ENCODE measurements at places on chromosomes 7 and 10. TPM values are rescaled to one million over a fixed set of nuclear protein-coding genes. Genes with fewer than 3 reads are reported as not detected.

PPP1R17 gene
- total RNA-seq: not detected

PLA2G12B gene
- 1.2 TPM for total RNA-seq

MRPS33 gene
- total RNA-seq: 27.4 TPM

PTPN12 gene
- 149 TPM for total RNA-seq

HMX2 gene
- not detected for total RNA-seq

- H3K4me3 ChIP-seq: no peak overlapping the region
- no peaks in the 10 kb centered on the region for H3K36me3 ChIP-seq
- H3K4me1 ChIP-seq: peaks cover 9% of the 10 kb centered on the region
- no peaks in the 10 kb centered on the region for H3K27me3 ChIP-seq
- peak; percentile 59 for DNase-seq
These were observed 46.7 kb downstream of the TMEM270 start for GRCh38 chr7:73907554-73908122.

GRCh38 chr10:113459626-113460280 lies 93.1 kb upstream of the HABP2 start:
- H3K27me3 ChIP-seq: no peaks in the 10 kb centered on the region
- no peaks in the 10 kb centered on the region for H3K36me3 ChIP-seq
- DNase-seq: no peak
- H3K4me3 ChIP-seq: no peak overlapping the region
- no peaks in the 10 kb centered on the region for H3K4me1 ChIP-seq
- H3K27ac ChIP-seq: no peak overlapping the region

DNA sequence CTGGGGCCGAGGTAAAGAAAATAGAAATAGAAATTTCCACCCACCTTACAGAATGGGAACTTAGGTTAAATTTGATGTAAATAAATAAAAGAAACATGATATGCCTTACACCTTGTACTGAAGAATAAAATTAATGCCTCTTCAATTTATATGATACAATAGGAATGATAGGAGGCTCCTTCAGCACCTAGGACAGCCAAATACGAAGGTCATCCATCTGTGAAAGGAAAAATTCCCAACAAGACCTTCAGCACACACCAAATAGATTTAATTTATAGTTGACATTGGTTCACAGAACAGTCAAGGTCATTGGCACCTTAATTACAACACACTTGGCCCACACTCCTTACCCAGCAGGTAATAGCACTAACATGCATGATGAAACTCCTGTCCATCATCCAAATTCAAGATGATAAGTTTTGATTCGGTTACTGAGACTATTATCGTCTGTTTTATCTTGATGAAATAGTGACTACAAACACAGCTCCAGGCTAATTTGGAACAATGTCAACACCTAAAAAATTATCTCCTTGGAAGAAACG lies 250.9 kb downstream of the SNX13 start:
- no peak for DNase-seq
- H3K4me1 ChIP-seq: no peaks in the 10 kb centered on the region
- no peak overlapping the region for H3K27ac ChIP-seq
- H3K36me3 ChIP-seq: no peaks in the 10 kb centered on the region

GRCh38 chr10:72540193-72540807 lies 85.6 kb downstream of the MICU1 start:
- no peaks in the 10 kb centered on the region for H3K4me1 ChIP-seq
- no peak for DNase-seq
- H3K36me3 ChIP-seq: no peaks in the 10 kb centered on the region
- no peaks in the 10 kb centered on the region for H3K27me3 ChIP-seq
- H3K27ac ChIP-seq: no peak overlapping the region

- H3K36me3 ChIP-seq: no peaks in the 10 kb centered on the region
- peaks cover 24% of the 10 kb centered on the region for H3K4me1 ChIP-seq
- no peak overlapping the region for H3K4me3 ChIP-seq
- no peak overlapping the region for H3K27ac ChIP-seq
- H3K27me3 ChIP-seq: no peaks in the 10 kb centered on the region
- DNase-seq: no peak
These were observed 252.6 kb upstream of the INHBA start for GRCh38 chr7:41955451-41955850.

GRCh38 chr10:49274886-49275285 lies 24.1 kb upstream of the C10orf71 start:
- H3K27ac ChIP-seq: no peak overlapping the region
- DNase-seq: no peak
- peaks cover 12% of the 10 kb centered on the region for H3K4me1 ChIP-seq
- no peak overlapping the region for H3K4me3 ChIP-seq
- no peaks in the 10 kb centered on the region for H3K27me3 ChIP-seq

DNA sequence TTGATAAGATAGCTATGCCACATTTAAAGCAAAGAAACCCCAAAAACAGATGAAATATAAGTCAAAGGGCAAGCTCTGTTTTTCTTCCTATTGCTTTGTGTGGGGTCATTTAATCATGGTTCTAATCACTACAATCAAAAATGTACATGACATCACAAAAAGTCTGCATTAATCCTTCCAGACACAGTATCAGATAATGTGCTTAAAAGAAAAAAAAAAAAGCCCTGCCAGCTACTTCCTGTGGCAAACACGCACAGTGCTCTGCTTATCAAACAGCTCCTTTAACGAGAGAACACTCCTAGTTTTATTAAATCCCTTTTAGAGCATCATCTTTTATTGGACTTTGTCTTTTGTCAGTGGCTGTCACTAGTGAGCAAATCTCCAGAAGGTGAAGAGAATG lies 1005.8 kb downstream of the GATA3 start:
- no peaks in the 10 kb centered on the region for H3K27me3 ChIP-seq
- no peak overlapping the region for H3K27ac ChIP-seq
- DNase-seq: no peak
- H3K4me3 ChIP-seq: no peak overlapping the region

GRCh38 chr10:44102726-44103255 lies 282.1 kb downstream of the CXCL12 start:
- no peak overlapping the region for H3K27ac ChIP-seq
- DNase-seq: no peak

GRCh38 chr10:119932631-119933030 lies 40.1 kb downstream of the SEC23IP start:
- DNase-seq: no peak
- H3K36me3 ChIP-seq: peaks cover 84% of the 10 kb centered on the region
- no peak overlapping the region for H3K27ac ChIP-seq
- peaks cover 10% of the 10 kb centered on the region for H3K4me1 ChIP-seq
- H3K4me3 ChIP-seq: no peak overlapping the region

- no peak overlapping the region for H3K4me3 ChIP-seq
- H3K27me3 ChIP-seq: no peaks in the 10 kb centered on the region
- no peak overlapping the region for H3K27ac ChIP-seq
These were observed 22.8 kb downstream of the CBX3 start for GRCh38 chr7:26224359-26224758.

- H3K4me3 ChIP-seq: no peak overlapping the region
- no peak overlapping the region for H3K27ac ChIP-seq
- no peaks in the 10 kb centered on the region for H3K4me1 ChIP-seq
- DNase-seq: no peak
- H3K27me3 ChIP-seq: no peaks in the 10 kb centered on the region
- no peaks in the 10 kb centered on the region for H3K36me3 ChIP-seq
These were observed 21.8 kb upstream of the NDUFA5 start for GRCh38 chr7:123579416-123579815.

DNA sequence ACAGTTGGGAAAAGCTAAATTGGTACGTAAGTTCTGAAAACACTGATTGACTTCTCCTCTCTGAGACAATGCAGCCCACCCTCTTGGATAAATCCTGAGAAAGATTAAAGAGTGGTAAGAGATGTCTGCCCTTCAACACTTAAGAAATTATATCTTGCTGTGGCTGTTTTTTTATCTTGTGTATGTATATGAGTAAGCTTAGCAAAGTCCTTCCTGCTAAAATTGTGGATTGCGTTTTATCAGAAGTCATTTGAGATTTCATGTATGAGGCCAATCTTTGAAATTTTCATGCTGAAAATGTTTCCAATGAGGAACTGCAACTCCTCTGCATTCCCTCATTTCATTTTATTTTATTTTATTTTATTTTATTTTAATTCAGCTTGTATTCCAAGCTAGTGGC lies 106.2 kb upstream of the INHBA start:
- no peaks in the 10 kb centered on the region for H3K36me3 ChIP-seq
- no peak overlapping the region for H3K4me3 ChIP-seq
- H3K27ac ChIP-seq: no peak overlapping the region
- H3K27me3 ChIP-seq: no peaks in the 10 kb centered on the region
- no peak for DNase-seq

DNA sequence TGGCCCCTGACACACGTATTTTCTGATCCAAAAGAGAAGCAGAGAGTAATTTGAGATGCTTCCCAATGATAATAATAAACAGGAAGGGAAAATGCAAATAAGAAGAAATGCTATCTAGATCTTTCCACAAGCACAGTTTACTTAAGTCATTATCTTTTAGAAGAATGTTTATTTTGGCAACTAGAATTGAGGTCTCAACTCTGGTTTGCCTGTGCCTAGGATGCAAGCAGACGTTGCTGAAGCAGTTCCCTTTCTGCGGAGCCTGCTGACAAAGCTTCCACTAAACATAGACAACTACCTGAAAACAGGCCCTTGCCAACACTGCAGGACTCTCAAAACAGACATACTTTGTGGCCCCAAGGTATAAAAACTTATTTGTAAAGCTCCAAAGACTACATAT lies 315.8 kb upstream of the POM121L12 start:
- H3K36me3 ChIP-seq: no peaks in the 10 kb centered on the region
- no peaks in the 10 kb centered on the region for H3K27me3 ChIP-seq
- no peak overlapping the region for H3K27ac ChIP-seq
- DNase-seq: no peak
- H3K4me1 ChIP-seq: no peaks in the 10 kb centered on the region
- H3K4me3 ChIP-seq: no peak overlapping the region

- DNase-seq: no peak
- no peak overlapping the region for H3K4me3 ChIP-seq
- H3K4me1 ChIP-seq: no peaks in the 10 kb centered on the region
- no peaks in the 10 kb centered on the region for H3K36me3 ChIP-seq
- no peak overlapping the region for H3K27ac ChIP-seq
- no peaks in the 10 kb centered on the region for H3K27me3 ChIP-seq
These were observed 1275.9 kb downstream of the TYW1 start for GRCh38 chr7:68272507-68272906.

DNA sequence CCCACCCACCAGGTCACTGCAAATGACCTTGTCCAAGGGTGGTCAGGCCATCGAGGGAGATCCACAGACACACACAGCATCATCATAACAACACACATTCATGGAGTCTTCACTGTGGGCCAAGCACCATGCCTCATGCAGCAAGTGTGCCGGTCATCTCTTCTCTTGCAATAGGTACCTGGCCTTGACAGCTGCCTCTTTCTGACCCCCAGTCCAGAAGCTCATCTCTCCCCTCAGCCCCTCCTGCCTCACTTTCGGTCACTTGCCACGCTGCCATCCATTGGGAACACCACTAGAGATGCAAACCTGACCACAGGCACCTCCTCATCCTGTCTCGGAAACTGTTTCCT lies 75.9 kb downstream of the OAT start:
- no peaks in the 10 kb centered on the region for H3K36me3 ChIP-seq
- H3K4me1 ChIP-seq: peaks cover 14% of the 10 kb centered on the region
- H3K4me3 ChIP-seq: no peak overlapping the region
- peak; percentile 32 for DNase-seq

Measured in upper lobe of right lung (tissue), 1 donor.